ENCODE measurements at places on chromosomes 7 and 10.

GRCh38 chr7:88429382-88429781 lies 122.7 kb upstream of the STEAP4 start:
- DNase-seq = no peak

GRCh38 chr10:115092258-115092554 lies 959 bp upstream of the ATRNL1 start:
- DNase-seq = no peak

GRCh38 chr7:6505685-6506559 lies 45.3 kb downstream of the GRID2IP start:
- no peak for DNase-seq

DNA sequence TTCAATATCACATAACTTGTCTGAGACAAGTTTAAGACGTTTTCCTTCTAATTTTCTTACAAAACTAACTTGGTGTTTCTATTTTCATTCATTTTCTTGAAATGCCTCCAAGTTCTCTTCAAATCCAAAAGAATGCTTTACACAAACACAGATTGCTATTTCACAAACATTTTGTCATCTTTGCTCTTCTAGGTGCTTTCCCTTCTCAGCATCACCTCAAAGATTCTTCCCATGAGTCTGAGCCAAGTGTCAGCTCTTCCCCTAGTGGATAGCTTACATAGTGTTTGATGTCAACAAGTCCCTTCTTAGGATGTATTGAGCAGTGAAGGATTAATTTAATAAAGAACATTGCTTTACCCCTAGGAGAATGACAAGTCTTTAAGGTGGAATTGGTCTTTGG lies 38.1 kb upstream of the SEMA3A start:
- DNase-seq = no peak

GRCh38 chr7:95045236-95045923 lies 138.0 kb downstream of the PPP1R9A start:
- DNase-seq = no peak

DNA sequence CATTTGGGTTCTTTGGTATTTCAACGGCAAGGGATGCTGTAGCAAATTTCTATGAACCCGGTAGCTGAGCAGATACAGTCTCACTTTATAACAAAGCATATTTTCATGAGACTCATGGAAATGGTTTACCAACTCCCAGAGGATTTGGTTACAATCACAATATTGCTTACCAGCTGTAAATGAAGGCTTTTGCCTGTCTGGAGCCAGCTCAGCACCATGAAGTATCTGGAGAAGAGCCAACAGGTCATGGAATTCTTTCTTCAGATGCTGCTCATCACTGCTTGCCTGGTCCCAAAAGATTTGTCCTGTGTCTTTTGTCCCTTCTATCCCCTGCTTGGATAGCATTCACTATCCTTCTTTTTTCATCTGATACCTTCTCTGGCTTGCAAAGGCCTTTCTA lies 316.9 kb upstream of the PHYHIPL start:
- DNase-seq = no peak

DNA sequence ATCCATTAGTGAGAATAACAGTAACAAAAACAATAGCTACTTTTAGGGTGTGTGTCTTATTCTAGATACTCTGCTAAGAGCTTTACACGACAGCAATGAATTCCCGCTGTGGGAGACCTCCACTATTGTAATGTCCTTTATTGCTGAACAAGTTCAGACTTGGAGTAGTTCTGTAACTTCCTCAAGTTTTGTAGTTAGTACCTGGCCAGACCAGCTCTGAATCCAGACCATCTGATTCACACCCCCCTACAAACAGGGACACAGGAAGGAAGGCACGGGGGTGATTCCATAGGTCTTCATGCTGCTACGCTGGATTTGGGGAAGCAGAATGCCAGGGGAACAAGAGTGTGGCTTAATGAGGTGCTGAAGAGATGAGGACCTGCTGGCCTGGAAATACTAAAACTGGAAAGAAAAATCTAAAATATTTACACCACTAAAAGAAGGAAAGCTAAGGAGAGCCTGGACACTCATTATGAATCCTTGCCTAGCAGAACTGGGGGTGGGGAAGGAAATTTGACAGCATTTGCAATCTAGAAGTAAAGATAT lies 194.6 kb upstream of the TMEM72 start:
- no peak for DNase-seq

- DNase-seq = no peak
Measured at GRCh38 chr10:12547301-12547771, 198.0 kb downstream of the CAMK1D start.

- no peak for DNase-seq
Measured at GRCh38 chr10:60086421-60086820, 180.1 kb upstream of the CCDC6 start.

DNA sequence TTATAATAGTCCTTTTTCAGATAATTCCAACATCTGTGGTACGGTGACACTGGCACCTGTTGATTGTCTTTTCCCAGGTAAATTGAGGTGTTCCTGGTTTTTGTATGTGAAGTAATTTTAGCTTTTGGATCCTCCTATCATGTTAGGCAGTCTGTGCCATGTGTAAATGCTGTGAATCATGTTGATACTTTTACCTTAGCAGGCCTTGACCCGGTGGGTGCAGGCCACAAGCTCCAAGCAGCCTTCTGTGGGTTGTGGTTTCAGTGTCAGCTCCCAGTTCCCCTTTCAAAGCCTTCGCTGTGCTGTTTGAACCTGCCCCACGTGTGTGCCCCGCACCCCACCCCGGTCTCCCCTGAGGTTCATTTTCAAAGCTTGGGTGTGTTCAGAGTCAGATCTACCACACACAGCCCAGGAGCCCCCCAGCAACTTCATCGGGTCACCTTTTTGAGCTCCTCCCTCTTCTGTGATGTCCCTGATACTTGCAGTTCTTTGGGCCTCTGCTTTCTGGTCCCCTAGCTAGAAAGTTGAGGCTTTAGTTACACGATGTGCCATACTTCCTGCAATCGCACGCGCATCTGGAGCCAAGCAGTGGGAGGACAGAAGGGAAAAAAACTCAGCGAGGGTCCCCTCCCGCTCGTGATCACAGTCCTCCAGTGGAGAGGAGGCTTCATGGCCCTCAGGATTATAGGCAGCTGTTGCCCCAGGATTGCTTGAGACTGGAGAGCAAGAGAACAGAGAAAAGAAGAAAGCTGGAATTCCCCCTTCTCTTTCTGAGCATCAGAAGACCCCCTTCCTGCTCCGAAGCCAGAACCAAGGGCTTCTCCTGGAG lies 8.7 kb upstream of the BHLHA15 start:
- DNase-seq = peak; percentile 19

- no peak for DNase-seq
Measured at GRCh38 chr7:81111781-81112540, 193.1 kb upstream of the SEMA3C start.

DNA sequence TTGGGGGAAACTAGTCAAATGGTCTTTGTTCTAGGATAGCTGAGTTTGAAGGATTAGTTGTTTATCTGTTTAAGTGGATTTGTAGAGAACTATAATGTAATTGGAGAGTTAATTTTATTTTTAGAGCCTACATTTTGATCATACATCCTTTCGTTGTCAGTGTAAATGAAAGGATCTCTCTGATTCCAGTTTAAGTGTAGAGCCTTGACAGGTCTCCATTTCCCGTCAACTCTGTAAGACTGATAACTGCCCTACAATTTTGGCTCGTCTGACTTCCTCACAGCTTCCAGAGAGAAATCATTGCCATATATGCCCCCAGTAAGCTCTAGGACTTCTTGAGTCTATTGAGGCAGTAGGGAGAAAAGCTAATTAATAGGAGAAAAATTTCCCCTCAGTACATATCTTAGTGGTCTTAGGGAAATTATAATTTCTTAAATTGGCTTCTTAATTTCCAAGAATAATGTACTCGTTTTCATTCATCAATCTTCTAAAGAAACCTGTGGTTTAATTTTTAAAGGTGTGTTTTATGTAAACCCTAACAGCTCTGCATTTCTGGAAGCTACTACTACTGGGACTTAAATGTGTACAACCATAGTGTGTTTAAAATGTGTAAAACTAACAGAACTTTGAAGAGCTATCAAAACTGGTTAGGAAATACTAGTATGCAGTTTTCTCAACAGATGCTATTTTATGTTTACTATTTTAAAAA lies 3.8 kb downstream of the KMT2E start:
- no peak for DNase-seq

DNA sequence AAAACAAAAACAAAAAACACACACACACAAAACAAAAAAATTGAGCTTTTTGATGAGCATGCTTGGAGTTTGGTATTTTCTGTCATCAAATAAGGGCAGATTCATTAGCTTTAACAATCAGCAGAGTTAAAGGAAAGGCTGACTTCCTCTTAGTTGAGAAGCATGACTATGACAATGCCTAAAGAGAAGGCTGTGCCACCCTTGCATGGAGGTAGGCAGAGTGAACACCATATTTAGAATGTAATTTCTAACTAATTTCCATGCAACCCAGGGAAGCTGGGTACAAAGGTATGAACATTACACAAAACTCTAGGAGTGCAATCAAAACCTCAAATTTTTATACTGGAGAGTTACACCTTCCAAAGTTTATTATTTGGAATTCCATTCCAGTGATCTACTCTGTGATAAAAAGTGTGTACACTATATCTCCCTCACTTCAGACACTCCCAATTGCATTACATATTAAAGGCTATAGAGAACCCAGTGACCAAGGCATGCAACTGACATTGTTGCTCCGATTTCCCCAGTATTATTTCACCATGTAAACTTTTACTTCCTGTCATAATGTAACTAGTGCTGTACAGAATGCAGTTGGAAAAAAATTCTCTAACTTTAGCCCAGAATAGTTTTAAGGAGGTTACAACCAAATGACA lies 9.4 kb upstream of the CYCS start:
- no peak for DNase-seq

DNA sequence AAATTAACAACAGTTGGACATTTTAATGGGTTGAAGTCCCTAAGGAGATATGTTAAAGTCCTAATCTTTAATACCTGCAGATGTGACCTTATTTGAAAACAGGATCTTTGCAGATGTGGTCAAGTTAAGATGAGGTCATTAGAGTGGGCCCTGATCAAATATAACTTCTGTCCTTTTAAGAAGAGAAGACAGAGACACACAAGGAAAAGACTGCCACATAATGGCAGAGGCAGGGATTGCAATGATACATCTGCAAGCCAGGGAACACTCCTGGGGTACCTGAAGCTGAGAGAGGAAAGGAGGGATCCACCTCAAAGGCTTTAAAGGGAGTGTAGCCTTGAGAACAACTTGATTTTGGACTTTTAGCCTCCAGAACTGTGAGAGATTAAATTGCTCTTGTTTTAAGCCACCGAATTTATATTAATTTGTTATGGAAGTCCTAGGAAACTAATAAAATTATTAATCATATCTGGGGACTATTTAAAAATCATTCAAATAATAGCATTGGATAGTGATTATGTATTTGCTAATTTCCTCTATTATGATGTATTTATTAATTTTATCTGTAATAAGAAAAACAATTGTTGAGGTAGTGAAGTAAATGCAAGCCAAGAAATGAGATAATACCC lies 700.0 kb upstream of the PCDH15 start:
- DNase-seq = no peak

DNA sequence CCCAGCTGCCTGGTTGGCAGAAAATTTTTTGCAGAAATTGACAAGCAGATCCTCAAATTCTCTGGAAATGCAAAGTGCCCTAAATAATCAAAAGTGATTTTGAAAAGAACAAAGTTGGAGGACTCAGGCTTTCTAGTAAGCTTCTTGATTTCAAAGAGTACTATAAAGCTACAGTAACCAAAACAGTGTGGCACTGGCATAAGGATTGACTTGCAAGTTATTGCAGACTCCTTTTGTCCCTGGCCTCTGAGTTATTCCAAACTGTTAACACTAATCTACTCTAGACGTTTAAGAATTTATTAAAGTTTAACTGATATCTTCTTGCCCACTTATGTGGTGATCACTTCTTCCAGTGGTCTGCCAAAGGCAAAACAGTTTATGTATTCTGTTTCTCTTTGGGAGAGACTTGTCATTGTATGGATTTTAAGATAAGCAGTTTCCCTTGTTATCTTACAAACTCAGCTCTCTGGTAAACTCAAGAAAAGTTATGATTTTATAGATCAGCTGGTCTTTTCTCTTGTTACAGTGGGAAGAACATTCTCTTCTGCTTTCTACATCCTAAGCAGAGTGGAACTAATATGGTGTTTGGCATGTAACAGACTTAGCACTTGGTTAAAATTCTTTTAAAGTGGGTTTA lies 41.4 kb downstream of the LOXL4 start:
- no peak for DNase-seq

DNA sequence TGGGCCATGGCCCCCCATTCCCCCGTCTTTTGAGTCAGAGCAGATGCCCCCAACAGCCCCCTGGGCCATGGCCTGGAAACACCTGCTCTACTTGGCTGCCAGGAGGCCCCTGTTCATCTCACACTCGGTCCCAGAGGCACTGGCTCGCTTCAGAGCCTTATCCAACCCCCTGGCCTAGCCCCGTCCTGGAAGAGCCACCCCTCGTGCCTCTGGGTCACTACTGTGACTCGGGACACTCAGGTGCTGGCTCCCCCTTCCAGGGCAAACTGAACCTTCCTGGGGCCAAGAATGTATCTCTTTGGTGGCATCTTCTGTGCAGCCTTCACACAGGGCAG lies 7.0 kb downstream of the POLR2J start:
- no peak for DNase-seq

- no peak for DNase-seq
Measured at GRCh38 chr10:49114718-49115014, 656 bp downstream of the VSTM4 start.

GRCh38 chr7:106612432-106612831 lies 48.5 kb downstream of the CCDC71L start:
- DNase-seq = no peak

DNA sequence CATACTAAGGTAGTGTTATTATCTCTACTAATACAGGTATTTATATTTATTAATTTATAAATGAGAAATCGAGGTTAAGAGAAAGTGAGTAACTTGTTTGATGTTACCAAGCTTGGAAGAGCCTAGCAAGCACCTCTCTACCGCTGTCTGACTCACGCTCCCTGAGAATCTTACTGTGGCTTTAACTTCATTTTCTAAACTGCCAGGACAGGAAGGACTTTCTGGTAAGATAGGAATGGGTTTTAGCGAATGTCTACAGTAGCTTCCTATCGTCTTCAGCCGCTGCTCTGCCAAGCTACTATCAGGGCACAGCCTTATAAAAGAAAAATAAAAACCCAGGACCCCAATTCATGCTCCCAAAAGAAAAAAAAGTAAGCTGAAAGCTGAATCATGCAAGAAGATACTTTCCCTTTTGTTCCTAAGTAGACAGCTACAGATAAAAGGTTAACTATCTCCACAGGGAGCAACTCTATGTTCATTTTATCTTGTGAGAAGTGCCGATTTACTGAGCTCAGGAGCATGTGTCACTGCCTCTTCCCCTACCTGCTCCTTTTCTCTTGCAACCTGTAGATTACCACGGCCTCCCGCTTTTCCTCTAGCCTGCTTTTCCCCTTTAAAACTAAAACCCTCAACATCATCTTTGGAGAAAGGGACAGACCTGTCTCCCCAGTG lies 60.2 kb downstream of the THNSL1 start:
- DNase-seq = no peak

GRCh38 chr10:6092731-6093130 lies 3.9 kb downstream of the RBM17 start:
- no peak for DNase-seq

GRCh38 chr10:44948642-44949041 lies 11.0 kb upstream of the RASSF4 start:
- DNase-seq = no peak

All from stimulated activated CD8-positive, alpha-beta memory T cell treated with anti-CD3 and anti-CD28 coated beads, Interleukin-4, amount 100 ng/mL, for 4 hours (primary cell).